CD4-positive, alpha-beta T cell treated with Interleukin-10 for 1 hour (primary cell): ENCODE measurements at places on chromosomes 6 and 20.

DNA sequence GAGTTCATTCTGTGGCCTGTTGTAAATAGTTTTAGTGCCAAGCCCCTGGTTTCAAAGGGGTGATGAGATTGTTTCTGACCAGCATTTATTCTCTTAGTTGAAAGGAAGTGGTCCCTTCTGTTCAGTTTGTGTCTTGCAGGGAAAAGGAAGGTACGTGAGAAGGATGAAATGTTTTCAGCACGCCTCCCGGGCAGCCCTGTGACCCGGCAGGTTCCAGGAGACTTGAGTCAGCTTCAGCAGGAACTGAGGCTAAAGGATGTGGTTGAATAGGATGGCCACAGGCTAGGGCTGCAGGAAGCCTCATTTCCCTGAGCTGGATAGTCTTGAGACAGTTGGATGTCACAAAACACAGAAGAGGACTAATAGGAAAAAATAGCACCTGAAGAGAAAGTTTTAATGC lies 132.4 kb upstream of the SYNDIG1 start:
- no peak for DNase-seq

GRCh38 chr20:56989516-56989915 lies 276.9 kb downstream of the BMP7 start:
- no peak for DNase-seq

DNA sequence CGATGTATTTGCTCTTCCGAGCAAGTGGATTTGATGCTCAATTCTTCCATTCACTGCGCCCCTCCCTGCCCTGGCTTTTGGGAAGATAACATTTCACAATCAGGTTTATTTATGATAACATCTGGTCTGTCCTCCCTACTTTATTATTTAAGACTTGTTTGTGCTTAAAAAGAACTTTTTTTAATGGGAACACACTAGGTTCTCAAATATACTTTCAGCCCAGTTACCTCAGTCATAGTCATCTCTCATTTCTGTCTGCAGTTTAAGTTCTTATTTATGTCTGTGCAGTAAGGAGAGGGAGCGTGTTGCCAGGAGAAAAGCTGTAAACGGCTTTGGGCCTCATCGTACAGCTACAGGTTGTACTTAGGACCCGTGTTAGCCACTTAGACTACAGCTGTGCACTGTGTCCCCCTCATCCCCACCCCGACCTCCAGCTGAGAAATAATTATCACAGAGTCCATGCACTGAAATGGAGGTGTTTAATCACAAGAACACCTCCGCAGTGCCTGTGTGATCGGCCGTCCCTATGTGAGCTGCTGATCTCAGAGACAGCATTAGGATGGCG lies 99.3 kb downstream of the RPP40 start:
- no peak for DNase-seq

- DNase-seq, result no peak
Measured at GRCh38 chr20:10277616-10278015, 59.0 kb downstream of the SNAP25 start.

DNA sequence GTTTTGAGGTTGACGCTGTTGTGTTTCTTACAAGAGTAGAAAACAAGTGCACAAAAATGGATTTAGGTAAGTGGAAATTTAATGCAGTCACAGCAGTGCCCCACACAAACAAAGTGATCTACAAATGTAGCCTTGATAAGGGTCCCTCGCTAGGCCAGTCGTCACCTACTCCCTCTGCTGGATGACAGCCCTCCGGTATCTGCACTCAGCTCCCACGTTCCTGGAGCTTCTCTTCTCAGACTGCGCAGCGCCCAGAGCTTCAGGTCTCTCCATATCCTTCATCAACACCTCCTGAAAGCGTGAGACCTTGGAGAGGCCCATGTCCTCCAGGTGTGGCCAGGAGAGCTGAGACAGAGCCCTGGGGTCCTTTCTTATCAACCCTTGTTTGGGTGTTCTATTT lies 58.3 kb upstream of the MAP3K4 start:
- DNase-seq, result no peak

DNA sequence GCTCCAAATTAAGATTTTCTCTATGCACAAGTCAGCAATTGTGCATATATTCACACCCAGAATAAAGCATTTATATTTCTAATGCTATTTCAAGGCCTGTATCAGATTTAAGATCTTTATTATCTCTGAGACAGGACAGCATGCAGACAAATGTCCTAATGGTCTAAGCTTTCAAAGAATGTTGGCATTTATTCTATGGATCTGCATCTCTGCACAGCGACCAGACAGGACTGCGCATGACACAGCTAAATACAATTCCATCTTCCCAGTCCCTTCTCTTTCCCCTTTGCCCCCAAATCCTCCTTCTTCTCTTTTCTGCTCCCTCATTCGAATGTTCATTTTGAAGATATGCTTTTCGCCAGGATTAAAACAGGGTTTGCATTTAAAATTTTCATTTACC lies 478.5 kb downstream of the PKHD1 start:
- no peak for DNase-seq

- DNase-seq, result no peak
Measured at GRCh38 chr6:150878347-150879213, 13.1 kb downstream of the MTHFD1L start.

DNA sequence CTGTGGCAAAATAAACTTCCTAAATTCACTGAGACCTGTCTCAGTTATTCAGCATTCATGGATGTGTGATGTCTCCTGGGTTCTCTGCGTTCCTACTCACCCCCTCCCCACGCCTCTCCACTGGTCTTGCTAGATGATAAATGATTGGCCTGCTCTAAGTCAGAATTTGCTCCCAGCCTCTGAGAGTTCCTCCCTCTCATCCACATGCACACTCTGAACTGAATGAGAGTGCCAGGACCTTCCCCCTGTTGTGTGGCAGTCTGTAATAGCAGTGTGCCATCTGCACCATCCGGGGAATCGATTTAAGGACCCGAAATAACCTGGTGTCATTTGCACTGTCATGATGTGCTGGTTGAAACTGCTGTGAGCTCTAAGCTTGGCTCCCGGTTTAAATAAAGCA lies 135.8 kb upstream of the AFDN start:
- DNase-seq, result no peak

DNA sequence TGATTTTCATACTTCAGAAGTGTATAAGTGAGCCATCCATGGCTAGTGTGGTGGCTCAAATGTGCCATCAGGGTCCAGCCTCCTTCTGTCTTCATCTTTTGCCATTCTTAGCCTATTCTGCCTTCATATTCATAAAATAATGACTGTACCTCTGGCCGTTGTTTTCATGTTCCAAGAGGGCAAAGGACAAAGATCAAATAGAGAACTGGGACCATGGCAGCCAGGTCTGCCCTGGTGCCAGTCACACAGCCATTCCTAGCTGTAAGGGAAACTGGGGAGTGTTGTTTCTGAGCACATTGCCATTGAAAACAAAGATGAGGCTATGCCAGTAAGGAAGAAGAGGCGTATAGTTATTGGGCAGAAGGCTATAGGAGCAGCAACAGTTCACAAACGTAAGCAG lies 518.6 kb downstream of the TFAP2B start:
- DNase-seq, result no peak

DNA sequence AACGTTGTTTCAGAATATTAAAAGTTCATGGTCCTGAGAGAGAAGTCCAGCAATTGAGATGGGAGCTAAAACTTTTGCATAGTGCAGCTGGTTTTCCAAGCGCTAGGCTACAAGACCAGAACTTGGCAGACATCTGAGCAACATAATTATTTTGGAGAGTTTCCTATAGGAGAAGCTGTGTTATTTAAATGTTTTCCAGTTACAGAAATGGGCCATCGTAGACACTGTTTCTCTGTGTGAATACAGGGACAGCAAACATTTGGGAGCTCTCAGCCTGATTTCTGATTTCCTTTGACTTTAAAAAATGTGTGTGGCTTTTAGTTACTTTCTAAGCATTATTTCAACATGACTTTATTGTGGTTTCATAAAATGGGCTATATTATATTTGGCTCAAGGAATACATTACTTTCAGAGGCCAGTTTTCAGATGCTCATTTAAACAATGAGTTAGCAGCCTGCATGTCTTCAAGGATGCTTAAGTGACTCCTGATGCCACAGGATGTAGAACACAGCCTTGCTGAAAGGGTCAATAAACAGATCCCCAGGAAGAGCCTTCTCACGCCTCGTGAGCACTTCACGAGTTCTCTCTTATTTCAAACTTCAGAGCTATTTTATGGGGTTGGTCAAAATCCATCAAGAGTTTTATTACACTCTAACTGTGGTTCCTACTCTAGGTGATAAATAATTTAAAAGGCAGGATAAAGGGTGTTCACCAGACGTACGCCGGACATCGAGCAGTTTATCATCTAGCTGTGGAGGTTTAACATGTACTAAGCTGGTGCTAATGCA lies 193.8 kb downstream of the SMOC2 start:
- DNase-seq, result no peak

DNA sequence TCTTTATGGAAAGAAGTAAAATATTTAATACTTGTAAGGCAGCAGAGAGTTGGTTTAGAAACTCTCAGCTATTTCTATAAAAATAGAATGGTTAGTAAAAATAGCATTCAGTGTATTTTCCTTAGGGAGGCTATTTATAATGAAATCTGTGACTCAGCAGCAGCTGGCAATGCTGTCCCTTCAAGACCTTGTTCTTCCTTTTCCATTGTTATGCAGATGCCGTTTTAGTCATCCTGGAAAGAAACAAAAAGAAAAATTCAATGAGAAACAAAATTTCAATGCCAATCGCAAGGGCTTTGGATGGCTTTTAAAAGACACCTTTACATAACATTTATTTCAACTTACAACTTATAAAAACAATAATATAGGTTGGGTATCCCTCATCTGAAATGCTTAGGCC lies 17.5 kb downstream of the MPC1 start:
- DNase-seq, result no peak

DNA sequence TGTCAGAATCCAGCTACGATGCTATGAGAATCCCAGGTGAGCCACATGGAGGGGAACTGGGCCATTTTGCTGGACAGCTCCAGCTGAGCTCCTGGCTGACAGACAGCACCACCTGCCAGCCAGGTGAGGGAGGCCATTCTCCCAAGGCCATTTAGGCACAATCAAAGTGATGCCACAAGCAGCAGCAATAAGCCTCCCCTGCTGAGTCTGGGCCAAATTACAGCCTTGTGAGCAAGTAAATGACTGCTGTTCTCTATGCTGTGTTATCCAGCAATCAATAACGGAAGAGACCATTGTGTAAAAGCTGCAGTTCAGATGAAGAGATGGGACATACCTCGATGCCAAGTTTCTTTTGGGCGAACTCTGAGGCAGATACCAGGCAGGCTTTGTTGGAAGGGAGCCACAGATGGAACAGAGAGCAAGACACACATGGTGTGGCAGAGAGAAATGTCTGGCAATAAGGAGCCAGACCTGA lies 14.0 kb upstream of the SCGN start:
- DNase-seq, result no peak

GRCh38 chr6:75130784-75131183 lies 75.1 kb downstream of the COL12A1 start:
- DNase-seq, result no peak

DNA sequence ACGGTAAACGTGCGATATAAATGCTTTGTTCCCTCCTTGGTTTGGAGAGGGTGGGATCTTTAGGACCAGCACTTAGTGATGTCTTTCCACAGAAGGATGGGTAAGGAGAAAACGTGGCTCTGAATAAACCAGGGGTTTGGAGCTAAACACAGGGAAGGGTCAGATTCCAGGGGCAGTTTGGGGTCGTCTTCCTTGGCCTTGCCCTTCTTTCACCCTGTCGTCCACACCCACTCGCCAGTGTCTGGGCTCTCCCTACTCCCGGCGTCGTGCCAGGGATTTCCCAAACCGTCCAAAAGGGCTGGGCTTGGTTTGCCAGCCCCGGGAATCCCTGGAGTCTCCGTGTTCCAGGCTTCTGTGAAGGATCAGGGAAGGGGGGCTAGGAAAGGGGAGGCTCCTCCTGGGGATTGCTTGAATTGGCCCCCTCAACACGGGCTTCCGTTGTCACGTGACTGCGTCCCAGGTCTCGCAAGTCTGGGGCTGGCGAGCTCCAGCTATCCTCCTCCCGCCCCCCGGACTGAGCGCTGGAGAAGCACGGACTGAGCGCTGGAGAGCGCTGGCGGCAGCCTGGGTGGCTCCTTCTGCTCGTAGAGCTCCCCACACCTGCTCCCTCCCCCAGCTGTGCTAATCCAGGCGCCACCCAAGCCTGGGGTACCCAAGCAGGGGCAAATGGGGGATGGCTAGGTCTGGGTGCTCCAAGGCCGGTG lies 9.4 kb upstream of the ARMC12 start:
- no peak for DNase-seq

- DNase-seq, result no peak
Measured at GRCh38 chr20:1164871-1165270, 19.9 kb downstream of the TMEM74B start.

DNA sequence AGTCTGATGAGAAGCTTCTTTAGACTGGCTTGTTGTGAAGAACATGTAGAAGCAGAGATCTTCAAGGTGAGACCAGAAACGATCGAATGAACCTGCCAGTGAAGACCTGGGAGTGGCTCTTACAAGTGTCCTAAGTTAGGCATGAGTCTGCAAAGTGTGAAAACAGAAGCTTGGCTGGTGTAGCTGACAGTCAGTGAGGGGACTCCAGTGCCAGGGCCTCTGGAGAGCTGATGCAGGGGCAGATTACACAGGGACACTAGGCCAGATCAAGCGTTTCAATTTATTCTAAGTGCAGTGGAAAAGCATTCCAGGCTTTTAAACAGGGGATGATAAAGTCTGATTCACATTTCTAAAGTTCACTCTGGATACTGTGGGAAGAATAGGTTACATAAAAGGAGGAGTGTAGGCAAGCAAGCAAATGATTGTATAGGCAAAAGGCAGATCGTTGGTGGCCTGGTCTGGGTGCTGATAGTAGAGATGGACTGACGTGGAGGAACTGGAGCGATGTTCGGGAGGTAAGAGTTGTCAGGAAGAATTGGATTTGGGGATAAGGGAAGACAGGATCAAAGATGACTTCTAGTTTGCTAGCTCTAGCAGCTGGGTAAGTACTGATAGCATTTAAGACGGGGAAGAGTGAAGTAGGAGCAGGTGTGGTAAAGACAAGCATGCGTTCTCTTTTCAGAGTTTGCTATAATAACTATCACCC lies 133.5 kb downstream of the MAN1A1 start:
- no peak for DNase-seq

- DNase-seq, result no peak
Measured at GRCh38 chr20:32113591-32114260, 4.2 kb downstream of the TM9SF4 start.

DNA sequence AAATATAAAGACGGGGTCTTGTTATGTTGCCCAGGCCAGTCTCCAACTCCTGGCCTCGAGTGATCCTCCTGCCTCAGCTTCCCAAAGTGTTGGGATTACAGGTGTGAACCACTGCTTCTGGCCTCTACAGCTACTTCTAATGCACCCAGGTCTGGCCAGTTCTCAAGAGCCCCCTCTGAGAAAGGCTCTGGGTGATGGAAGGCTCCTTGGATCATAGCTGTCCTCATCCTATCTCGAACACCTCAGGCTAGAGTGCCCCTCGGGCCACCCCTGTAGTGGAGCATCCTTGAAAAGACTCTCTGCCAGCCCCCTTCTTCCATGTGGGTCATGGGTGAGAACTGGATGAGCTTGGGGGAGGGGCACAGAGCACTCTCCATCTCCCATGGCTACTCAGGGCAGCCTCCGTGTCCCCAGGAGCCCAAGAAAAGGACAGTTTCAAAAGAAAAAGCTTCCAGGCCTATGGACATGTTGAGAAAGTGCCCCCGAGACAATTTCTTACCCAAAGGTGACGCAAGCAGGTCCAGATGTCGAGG lies 714 bp upstream of the MYLK2 start:
- DNase-seq, result no peak
